HL-60 (cell line): ENCODE measurements at places on chromosomes 2 and 18.

DNA sequence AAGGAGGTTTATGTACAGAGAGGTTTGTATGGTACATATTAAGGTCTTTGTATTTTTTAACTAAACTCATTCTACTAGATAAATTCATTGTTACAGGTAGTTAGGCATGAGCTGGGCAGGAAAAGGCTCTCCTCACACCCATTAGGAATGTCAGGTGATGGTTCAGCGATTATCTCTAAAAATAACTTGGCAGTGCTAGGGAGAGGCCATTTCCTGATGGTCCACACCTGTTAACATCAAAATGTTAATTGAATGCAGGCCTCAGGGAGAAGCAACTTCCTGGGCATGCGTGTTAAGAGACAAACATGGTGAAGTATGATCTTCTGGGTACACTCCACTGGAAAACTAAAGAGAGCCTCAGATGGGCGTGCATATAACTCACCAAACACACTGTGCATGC lies 73.6 kb downstream of the ARL6IP6 start:
- DNase-seq = no peak

- DNase-seq = no peak
Observed at GRCh38 chr2:137023205-137023604, 257.9 kb downstream of the THSD7B start.

DNA sequence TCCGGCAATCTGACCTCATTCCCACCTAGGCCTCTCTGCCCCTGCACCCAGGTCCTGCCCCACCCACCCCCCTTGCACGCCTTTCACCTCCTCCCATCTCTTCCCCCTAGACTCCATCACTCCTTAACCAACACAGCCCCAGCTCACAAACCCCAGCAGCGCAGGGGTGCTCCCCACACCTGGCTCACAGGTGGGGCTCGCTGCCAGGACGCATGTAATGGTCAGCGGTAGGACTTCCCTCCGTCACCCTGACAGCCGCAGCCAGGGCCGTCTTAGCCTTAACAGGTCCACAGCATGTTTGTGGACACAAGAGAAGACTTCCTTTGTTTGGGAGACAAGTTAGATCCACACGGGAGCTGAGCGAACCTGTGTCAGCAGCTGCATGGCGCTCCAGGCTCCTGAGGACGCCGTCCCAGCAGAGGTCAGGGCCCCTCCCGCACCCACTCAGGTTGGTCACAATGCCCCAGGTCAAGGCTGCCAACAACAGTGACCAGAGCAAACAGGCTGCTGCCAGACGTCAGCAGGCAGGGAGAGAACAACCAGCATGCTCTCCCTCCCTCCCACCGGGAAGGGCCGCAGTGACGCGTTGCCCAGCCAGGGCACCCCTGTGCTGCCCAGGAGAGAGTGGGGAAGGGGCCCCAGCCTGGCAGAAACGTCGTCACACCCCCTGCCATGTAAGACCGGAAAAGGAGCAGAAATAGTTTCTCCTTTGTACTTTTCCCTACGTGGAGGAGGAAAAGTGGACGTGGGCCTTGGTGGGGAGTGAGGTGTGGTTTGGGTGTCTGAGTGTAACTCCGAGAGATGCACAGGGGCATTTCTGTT lies 68.0 kb downstream of the PXDN start:
- no peak for DNase-seq

- DNase-seq = no peak
Observed at GRCh38 chr2:101951296-101951695, 40.5 kb upstream of the IL1R2 start.

- no peak for DNase-seq
Observed at GRCh38 chr2:237326266-237327171, 87.4 kb downstream of the COL6A3 start.

DNA sequence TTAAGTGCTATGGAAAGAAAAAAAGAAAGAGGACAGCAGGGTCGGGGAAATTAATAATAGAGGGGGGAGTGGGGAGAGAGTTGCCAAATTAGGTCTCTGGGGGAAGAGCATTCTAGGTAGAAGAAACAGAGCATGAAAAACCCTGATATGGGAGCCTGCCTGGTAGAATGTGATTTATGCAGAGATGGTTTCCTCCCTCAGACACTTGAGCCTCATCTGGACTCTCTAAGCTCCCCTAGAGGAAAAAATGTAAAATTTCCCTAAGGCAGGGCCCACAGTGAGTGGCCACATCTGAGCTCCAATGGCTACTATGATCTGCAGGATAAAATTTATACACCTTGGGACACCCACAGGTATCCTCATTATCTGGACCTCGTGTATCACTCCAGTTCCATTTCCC lies 20.6 kb upstream of the EPAS1 start:
- no peak for DNase-seq

DNA sequence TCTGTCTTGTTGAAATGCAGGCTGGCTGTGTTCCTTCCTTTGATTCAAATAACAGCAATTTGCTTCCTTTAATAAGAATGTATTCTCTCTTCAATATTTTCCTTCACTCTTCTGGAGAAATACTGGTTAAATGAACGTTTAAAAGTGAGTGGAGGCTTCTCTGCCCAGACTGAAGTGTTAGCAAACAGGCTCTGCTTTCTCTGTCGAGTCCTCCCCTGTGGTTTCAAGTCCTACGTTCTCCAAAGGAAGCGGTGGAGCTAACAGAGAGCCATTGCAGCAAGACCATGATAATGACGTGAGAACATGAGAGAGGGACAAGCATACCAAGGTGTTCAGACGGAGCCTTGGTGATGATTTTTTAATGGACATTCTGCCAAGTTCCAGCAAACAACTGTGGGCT lies 26.2 kb upstream of the PID1 start:
- DNase-seq = peak; percentile 47

- no peak for DNase-seq
Observed at GRCh38 chr2:81050580-81051095, 746.1 kb upstream of the LRRTM1 start.

DNA sequence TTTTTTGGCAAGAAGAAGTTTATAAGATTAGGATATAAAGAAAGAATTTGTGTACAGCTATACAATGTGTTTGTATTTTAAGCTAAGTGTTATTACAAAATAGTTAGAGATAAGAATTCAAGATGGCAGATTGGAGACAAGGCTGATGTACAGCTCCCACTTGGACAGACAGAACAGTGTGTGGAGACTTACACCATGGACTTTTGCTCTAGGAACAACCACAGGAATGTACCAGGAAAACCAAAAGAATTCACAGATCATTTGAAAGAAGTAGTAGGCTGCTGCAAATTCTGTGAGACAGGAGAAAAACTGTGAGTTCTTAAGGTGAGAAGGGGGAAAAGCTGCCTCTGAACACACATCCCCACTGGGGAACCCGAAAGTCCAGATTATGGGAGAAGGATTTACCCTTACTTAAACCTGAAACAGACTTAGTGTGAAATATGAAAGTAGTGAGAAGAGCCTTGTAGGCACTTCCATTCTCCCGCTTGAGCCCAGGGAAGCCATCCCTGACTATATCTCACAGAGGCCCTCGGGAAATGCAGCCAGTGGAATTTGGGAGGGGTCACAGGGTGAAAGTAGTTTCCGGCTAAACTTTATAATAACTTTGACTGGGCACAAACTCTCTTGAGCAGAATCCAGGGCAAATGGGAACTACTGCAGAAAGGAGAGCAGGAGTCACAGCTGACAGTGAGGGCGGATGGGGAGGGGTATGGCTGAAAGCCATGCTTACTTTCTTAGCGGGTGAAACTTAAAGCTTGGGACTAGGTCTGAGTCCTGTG lies 11.6 kb upstream of the RPRD1A start:
- DNase-seq = no peak
